EL (cell line): ENCODE measurements at places on chromosomes 1 and 21.

DNA sequence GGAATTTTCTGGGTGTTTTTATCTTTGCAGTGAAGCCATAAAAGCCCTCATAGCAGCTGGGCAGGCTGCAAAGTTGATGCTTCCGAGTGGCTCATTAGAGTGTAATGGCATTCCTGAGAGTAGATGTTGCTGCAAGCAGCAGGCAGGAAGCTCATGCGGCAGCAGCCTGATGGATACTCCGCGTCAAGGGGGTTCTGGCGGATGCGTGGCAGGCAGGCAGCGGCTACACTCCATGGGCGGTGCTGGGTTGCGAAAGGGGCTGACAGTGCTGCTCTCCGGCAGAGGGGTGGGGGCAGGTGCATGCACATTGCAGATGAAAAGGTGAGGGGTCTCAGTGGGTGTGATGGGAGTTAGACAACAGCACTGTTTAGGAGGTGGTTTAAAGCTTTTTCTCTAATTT, 93.2 kb upstream of the AJAP1 start:
- DNase-seq = no peak

GRCh38 chr1:27388337-27389005, 4.0 kb upstream of the GPR3 start:
- DNase-seq = peak; percentile 38

DNA sequence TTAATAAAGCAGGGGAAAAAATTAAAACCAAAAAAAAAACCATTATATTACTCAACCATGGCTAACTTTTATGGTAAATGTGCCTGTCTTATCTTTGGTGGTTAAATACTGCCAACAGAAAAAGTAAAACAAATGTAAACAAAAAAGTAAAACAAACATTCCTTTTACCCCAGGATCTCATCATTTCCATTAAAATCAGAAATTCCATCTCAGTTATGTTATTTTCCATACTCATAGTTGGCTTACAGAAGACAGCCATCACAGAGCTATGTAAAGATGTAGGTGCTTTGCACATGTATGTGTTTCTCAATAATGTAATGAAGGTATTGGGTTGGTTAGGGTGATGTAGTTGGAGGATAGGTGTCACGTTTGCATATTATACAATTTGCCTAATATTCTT, 185.0 kb downstream of the KCNK2 start:
- DNase-seq = peak; percentile 33

- no peak for DNase-seq
These were observed 66.0 kb upstream of the SCYL3 start for GRCh38 chr1:169959686-169960085.

- DNase-seq = no peak
These were observed 2.1 kb downstream of the CAPZB start for GRCh38 chr1:19483261-19483660.

GRCh38 chr21:31251686-31252085, 92.4 kb downstream of the TIAM1 start:
- no peak for DNase-seq

DNA sequence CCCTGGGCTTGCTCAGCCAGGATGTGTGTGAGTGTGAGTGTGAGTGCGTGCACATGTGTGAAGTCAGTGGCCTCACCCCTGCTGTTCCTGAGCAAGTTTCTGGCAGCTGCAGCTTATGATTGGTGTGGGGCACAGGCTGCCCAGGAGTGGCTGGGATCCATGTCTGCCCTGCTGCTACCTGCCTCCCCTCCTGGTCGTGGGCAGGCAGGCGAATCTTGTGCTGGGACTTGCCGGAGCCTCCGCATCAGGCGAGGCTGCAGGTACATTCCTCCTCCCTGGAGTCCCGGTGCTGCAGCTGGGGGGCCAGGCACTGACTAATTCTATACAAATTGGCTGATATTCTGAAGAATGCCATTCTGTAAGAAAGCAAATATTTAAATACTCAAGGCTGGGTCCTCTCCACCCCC, 85.6 kb upstream of the WNT4 start:
- DNase-seq = no peak

DNA sequence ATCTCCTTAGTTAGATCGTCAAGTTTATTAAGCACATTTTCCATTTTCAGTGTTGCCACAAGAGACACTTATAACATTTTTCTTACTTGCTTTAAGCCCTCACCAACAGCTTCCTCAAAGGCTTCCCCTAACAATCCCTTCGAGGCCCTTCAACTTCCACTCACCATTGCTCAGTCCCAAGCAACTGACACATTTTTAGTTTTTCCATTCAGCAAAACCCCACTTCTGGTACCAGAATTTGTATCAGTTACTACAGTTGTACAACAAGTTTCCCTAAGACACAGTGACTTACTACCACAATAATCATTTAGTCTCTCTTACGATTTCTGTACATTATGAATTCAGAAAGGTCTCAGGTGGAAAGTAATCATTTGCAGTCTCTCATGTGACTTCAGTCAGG, 276.8 kb upstream of the PKN2 start:
- no peak for DNase-seq

GRCh38 chr1:175206687-175207086, 14.1 kb upstream of the KIAA0040 start:
- no peak for DNase-seq

- no peak for DNase-seq
These were observed 144.6 kb downstream of the LRRIQ3 start for GRCh38 chr1:74053407-74053806.

- DNase-seq = no peak
These were observed 4.6 kb downstream of the TRIM11 start for GRCh38 chr1:228401782-228402640.

- DNase-seq = peak; percentile 38
These were observed at the start of gene TMEM54 for GRCh38 chr1:32900956-32901822. Gene TMEM54, minus strand, starts transcription at chr1:32901389. Its CDS starts 151 bp downstream, at chr1:32901238.

GRCh38 chr1:157758018-157758417, 18.9 kb downstream of the FCRL2 start:
- no peak for DNase-seq

DNA sequence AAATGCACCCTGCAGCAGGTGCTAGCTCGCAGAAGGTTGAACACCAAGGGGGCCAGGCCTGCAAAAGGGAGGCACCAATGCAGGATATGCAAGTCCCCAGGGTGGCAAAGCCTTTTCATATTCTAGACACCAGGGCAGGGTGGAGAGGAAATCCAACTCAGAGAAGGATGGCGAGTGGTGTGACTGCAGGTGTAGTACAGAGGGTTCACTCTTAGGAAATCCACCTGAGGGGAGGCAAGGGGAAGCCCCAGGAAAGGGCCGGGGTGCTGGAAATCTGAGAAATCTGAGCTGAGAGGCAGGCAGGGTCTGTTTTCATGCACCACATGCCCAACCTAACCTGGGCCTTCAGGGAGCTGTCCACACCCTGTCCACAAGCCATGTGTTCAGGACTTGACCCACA, 163.2 kb upstream of the CTTNBP2NL start:
- no peak for DNase-seq

GRCh38 chr21:41712201-41712600, 54.7 kb downstream of the RIPK4 start:
- DNase-seq = no peak

GRCh38 chr1:76070538-76070937, 4.0 kb upstream of the ST6GALNAC3 start:
- peak; percentile 42 for DNase-seq

- DNase-seq = no peak
These were observed 2.1 kb downstream of the MOV10 start for GRCh38 chr1:112676543-112676942.

GRCh38 chr1:23020706-23021405, 1.6 kb downstream of the KDM1A start:
- DNase-seq = peak; percentile 29

GRCh38 chr1:32651461-32652073, 559 bp downstream of the RBBP4 start:
- DNase-seq = no peak

GRCh38 chr1:207825409-207825695, 73.5 kb downstream of the CD46 start:
- no peak for DNase-seq

GRCh38 chr21:31470896-31471694, 127.0 kb upstream of the TIAM1 start:
- DNase-seq = no peak

DNA sequence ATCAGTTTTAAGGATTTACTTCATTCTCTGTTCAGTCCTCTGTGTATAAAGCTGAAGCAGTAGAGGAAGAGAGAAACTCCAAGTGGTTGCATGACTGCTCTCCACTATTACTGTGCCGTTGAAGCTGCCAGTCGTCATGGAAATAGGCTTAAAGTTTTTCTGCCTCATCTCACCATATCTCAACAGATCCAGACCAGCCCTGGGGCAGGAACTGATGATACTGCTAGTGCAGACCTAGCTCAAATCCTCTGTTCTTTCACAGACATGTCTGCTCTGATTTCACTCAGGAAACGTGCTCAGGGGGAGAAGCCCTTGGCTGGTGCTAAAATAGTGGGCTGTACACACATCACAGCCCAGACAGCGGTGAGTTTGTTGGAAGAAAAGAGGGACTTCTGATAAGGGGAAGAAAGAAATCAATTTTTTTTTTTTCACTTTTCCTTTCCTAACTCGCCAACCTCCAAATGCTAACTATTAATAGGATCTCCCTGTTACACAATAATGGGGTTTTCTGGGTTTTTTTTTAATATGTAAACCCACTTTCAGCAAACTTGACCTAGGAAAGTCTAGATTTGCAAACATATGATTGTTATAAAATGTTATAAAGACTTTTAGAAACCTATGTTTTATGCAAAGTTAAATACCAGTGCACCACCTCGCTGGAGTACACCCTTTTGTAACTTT, 22.2 kb upstream of the STRIP1 start:
- no peak for DNase-seq

GRCh38 chr21:44880405-44881197, 7.1 kb upstream of the PTTG1IP start:
- DNase-seq = peak; percentile 67

DNA sequence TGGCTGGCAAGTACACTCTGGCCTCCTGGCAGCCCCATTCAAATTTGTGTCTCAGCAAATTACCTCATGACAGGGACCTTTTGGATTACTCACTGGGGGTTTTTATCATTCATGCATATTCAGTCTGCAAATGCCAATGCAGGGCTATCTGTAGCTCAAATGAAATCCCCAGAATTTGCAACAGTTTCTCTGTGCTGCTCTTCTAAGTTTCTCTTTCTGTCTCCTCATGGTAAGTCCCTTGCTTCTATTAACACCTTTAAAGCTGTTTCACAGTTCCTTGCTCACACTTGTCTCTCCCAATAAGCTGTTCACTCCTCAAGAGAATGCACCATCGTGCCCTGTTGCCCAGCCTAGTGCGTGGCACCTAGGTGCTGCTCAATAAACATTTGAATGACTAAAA, 3.3 kb upstream of the FAM78B start:
- DNase-seq = no peak

DNA sequence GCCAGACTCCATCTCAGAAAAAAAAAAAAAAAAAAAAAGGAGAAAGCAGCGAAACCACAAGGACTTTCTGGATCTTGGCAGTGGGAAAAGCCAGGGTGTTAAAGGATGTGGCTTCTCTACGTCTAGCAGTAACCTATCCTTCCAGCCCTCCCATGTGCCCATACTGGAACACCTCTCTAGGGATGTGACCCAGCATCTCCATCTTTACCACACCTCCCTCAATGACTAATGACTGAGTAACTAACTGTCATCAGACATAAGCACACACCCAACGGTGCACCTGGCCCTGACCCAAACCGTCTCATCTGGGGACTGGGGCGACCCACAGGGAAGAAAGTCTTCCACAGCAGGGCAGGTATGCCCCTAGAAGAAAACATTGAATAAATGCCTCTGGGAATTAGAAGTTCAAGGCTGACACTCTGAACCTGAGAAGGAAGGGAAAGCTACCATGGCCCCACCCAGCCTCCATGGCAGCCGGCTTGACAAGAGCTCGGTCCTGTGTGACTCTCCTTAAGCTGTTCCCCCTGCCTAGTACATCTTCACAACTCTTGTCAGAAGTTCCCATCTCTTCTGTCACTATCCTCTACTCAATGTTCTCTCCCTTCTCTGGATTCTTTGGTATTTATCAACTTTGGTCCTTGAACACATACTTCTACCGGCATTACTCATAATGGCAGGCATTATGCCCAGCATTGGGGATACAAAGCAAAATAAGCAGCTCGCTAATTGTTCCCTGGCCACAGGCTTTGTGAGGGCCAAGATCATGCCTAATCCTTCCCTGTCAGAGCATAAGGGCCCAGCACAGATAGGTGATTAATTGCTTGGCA, 14.8 kb upstream of the PAQR6 start:
- DNase-seq = peak; percentile 85

DNA sequence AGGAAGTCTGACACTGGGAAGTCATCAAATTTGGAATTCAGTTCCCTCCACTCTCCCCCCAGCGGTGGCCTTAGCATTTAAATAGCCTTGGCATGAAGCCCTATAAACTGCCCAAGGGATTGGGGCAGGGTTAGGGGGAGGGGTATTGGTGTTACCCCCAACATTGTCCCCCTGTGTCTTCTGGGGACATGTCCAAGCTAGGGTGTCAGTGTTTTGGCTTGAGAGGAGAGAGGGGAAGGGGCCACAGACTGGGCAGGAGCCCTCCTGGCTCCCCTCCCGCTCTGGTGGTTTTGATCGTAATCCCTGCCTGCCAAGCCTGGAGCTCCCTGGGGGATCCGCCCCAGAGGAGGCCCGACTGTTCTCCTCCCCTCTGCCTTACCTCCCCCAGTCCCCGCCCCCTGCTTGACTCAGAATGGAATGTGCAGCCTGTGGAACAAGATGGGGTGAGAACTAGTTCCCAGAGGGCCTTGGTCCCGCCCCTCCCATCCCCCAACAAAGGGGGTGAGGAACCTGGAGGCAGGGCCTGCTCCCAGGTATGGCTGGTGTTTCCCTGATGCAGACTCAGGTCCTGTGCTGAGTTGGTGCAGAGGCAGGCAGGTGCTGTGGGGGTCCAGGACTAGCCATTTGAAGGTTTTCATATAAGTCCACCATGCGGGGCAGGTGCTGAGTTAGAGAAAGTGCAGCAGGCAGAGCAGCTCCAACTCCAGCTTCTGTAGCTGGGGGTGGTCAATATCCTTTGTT, 7.4 kb downstream of the SOX13 start:
- DNase-seq = peak; percentile 92

- DNase-seq = no peak
These were observed 91.6 kb downstream of the CLEC20A start for GRCh38 chr1:178405137-178405536.

DNA sequence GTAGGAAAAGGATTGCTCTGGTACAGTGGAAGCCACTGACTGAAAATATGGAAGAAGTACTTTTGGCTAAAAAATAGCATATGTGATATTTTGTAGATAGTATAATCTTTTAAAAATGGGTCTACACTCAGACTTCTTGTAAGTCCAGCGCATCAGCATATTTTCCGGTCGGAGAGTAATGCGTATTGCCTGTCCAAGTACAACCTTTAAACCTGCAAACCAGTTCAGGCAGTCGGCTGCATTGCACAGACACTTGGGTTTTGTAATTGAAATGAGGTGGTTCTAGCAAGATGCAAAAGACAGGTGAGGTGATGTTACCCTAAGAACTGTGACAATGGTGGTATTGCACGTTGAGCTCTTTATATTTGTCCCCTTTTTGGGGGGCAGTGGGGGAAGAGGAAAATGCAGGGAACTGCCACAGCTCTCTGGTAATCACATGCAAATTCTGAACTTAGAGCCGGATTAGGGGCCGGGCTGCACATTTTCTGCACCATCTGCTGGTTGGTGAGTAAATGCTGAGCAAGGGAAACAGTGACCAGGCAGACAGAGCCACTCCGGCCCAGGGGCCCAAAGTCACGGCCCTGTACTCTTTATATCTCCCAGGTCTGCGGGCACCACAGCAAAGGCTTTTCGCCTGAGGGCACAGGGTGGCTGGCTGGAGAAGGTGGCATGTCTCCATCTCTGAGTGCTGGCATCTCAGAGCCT, 2.3 kb downstream of the GPR137B start:
- no peak for DNase-seq

- peak; percentile 52 for DNase-seq
These were observed at the start of gene B3GALT2 for GRCh38 chr1:193185901-193186731. Gene B3GALT2, minus strand, starts transcription at chr1:193186613. Its CDS starts 5,051 bp downstream, at chr1:193181562.

- no peak for DNase-seq
These were observed 53.6 kb downstream of the UBE2T start for GRCh38 chr1:202288177-202288576.
